ENCODE measurements at places on chromosomes 11 and 22. TPM values are rescaled to one million over a fixed set of nuclear protein-coding genes. Genes with fewer than 3 reads are reported as not detected.

- no peaks in the 10 kb centered on the region for H3K36me3 ChIP-seq
- DNase-seq, result no peak
- peaks cover 25% of the 10 kb centered on the region for H3K4me1 ChIP-seq
- H3K27me3 ChIP-seq, result no peaks in the 10 kb centered on the region
- H3K27ac ChIP-seq, result no peak overlapping the region
Measured at GRCh38 chr11:75840522-75840921, 25.5 kb downstream of the UVRAG start.

GRCh38 chr22:40121461-40121860, 56.3 kb upstream of the TNRC6B start:
- H3K4me1 ChIP-seq, result peaks cover 24% of the 10 kb centered on the region
- no peak for DNase-seq
- no peak overlapping the region for H3K4me3 ChIP-seq
- H3K27me3 ChIP-seq, result no peaks in the 10 kb centered on the region
- no peak overlapping the region for H3K27ac ChIP-seq

DNA sequence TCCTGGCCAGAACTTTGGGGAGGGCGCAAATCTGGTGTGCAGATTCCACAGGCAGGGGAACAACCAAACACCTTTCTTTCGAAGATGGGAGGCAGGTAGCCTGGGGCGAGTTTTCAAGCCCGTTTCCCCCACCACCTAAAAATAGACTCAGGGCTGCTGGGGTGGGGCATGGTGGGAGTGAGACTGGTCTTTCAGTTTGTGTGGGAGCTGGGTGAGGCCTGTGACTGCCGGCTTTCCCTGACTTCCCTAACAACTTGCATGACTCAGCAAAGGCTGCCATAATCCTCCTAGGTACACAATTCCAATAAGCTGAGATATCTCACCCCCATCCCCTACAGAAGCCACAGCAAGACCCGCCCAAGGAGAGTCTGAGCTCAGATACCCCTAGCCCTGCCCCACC, 4.3 kb upstream of the OR5B12 start:
- no peaks in the 10 kb centered on the region for H3K27me3 ChIP-seq
- no peak overlapping the region for H3K27ac ChIP-seq
- H3K4me3 ChIP-seq, result no peak overlapping the region
- no peak for DNase-seq

DNA sequence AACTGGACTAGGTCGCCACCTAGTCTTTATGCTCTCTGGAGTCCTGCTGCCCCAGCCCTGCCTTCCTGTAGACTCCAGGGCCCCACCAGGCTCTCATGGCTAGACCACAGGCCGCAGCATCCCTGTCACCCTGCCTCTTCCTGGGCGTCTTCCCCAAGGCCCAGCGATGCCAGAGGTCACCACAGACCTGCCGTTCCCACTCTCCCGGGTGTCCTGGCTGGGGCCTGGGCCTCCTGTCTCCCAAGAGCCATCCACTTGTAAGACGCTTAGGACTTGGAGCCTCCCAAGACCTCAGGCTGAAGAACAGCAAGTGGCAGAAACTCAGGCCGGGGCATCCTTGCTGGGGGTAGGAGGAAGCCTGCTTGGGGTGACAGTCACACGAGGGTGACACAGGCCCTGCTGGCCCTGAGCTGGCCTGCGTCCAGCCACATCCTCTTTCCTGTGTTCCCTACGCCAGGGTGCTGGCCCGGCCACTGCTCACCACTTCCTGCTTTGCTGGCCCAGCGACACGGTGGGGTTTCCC, 2.0 kb upstream of the TCIRG1 start:
- no peaks in the 10 kb centered on the region for H3K27me3 ChIP-seq
- H3K27ac ChIP-seq, result peak overlapping the region; percentile 92
- H3K4me1 ChIP-seq, result peaks cover 75% of the 10 kb centered on the region

- no peaks in the 10 kb centered on the region for H3K27me3 ChIP-seq
- H3K36me3 ChIP-seq, result no peaks in the 10 kb centered on the region
- no peak for DNase-seq
- no peak overlapping the region for H3K4me3 ChIP-seq
Measured at GRCh38 chr11:79963856-79964645, 523.2 kb upstream of the TENM4 start.

- no peaks in the 10 kb centered on the region for H3K27me3 ChIP-seq
- H3K36me3 ChIP-seq, result no peaks in the 10 kb centered on the region
- no peak for DNase-seq
- H3K27ac ChIP-seq, result no peak overlapping the region
Measured at GRCh38 chr11:79274636-79275331, 166.0 kb downstream of the TENM4 start.

GRCh38 chr11:64449381-64450167, 90.6 kb downstream of the RPS6KA4 start:
- peaks cover 33% of the 10 kb centered on the region for H3K4me1 ChIP-seq
- H3K27me3 ChIP-seq, result no peaks in the 10 kb centered on the region
- H3K4me3 ChIP-seq, result peak overlapping the region; percentile 24

DNA sequence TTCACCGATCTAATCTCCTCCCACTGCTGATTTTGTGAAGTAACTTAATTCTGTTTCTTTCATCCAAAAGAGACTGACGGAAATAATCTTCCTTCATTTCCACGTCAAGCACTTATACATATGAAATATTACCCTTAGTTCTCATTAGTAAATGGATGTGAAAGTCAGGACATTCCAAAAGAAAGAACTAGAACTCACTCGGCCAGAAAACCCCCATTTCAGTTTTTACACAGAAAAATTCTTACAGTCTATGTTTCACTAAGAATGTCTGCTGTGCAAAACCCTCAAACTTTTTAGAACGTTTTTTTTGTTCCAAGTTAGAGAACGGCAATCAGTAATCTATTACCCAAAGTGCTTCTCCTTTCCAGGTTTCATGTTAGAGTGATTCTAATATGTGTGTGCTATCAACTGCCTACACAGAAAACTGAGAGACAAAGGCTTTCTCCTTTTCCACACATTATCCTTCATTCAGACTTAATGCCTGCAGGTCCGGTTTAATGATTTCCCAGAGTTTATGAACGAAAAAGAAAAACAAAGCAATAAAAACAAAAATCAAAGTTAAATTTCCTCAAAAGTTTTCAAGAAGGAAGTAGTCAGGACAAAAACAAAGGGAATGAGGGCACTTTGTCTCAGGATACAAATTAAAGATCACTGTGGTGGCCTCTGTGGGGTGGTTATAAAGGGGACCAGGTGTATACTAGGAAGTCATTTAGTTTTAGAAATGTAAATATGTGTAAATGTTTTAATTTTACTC, 11.3 kb upstream of the SESN3 start:
- no peaks in the 10 kb centered on the region for H3K27me3 ChIP-seq
- no peaks in the 10 kb centered on the region for H3K4me1 ChIP-seq
- H3K4me3 ChIP-seq, result no peak overlapping the region

GRCh38 chr11:9112075-9112474, 20.7 kb upstream of the SCUBE2 start:
- no peaks in the 10 kb centered on the region for H3K4me1 ChIP-seq
- H3K27ac ChIP-seq, result no peak overlapping the region
- no peaks in the 10 kb centered on the region for H3K27me3 ChIP-seq
- H3K36me3 ChIP-seq, result no peaks in the 10 kb centered on the region

POU2AF2 gene
- not detected for total RNA-seq

NEU3 gene
- 14.9 TPM for total RNA-seq

GTSE1 gene
- total RNA-seq, result 5.2 TPM

FXYD6 gene
- total RNA-seq, result 215 TPM

MSANTD2 gene
- 18.8 TPM for total RNA-seq

OPCML gene
- 3.4 TPM for total RNA-seq

TMPRSS4 gene
- not detected for total RNA-seq
